Non-pigmented ciliary epithelial cell (primary cell): ENCODE measurements at places on chromosomes 3 and 15.

- DNase-seq, result no peak
Measured at GRCh38 chr15:68204776-68205557, at the start of gene CALML4. Gene CALML4, minus strand, starts transcription at chr15:68205332. Its CDS starts 85 bp downstream, at chr15:68205247.

DNA sequence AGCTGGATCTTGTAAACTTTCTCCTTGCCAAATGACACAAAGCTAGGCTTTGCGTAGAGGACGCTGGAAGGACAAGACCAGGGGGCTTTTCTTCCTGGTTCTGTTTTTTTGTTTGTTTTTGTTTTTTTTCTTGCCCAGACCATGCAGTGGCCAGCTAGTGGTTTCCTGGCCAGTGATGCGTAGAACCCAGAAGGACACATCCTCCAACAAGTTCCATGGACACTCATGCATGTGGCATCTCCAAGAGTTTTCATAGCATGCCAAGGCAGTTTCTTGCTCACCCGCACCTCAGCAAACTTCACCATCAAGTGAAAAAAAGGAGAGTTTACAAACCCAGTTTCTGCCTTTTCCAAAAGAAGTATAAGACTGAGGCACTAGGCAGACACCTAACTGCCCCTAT is 46.1 kb upstream of the TMCO5A start:
- no peak for DNase-seq

- DNase-seq, result no peak
Measured at GRCh38 chr3:46504789-46505188, 7.0 kb downstream of the RTP3 start.

GRCh38 chr3:133042778-133043177 is 4.6 kb downstream of the TMEM108 start:
- DNase-seq, result no peak

DNA sequence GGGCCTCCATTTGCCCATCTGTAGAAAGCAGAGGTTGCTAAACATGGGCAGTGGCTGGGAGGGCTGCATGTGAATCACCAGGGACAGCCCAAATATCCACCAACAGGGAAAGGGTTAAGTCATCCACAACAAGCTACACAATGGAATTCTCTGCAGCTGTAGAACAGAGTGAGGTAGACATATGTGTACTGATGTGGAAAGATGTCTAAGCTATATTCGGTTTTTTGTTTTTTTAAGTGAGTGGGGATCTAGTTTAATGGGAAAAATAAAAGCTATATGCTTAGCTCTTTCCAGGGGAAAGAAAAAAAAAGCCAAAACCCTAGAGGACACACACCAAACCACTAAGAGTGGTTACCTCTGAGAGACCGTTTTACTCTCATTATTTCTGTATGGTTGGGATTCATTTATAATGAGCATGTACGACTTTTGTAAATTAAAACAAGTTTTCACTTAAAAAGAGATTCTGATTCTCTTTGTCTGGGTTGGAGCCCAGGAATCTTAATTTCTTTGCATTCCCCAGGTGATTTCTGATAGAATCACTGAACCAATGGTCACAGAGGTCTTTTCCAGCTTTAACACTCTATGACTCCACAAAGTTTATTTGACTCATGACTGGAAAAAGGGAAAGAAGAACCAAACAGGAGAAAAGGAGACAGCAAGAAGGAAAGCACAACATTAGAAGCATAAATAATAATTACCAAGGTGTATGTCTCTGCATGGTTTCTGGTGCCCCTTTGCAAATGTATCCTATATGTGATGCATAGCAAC is 19.1 kb downstream of the CRABP1 start:
- DNase-seq, result no peak

DNA sequence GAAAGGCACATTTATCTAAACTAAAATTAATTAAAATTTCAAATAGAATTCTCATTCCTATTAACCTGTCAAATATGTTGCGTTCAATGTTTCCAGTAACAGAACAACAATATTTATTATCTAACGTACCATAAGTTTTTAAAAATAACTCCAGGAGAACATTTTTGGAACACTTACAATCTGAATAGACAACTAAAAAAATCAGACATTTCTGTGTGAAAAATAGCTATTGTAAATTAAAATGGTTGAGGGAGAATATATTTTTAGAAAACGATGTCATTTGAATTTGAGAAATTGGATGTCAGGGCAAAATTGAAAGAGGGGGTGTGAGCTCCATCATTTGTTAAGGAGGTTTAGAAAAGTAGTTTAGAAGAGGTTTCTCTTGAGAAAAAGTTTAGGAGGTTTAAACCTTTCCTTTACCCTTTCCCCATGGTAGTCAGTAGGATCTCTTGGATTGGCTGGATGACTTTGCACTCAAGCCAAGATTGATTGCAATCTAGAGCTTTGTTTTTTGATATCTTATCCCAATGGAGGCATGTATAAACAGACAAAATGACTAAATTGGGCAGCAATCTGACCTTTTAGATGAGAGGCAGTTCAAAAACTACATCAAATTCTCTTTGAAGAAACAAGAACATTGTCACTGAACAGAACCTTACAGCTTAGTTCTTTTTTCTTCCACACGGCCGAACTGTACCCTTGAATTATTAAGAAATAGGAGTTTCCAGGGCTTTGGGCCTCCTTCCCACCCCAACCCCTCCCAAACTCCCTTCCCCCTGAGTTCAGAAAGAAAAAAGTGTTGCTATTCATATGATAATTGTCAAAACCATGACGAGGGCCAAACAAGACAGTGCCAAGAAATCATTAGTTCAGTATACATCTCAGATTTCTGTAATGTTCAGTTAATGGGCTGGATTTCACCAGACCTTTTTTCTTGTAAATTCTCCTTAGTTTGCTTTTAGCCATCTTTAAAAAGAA is 79.7 kb upstream of the CDIN1 start:
- no peak for DNase-seq

DNA sequence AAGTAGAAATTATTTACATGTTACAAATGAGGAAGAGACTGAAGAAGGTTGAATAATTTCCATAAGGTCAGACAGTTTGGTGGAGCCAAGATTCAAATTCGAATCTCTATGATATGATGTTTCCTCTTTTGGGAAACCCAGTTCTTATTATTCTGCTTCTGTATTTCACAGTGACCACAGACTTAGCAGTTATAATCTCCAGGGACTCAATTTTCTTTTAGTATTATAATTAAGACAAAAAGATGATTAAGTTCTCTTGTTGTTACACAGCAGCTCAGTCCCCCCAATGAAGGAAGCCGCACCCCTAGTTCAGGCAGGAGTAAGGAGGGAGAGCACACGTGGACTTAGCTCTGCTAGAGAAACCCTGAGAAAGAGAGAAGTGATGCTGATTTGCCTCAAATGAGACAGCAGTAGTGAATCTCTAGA is 130.6 kb downstream of the CCNL1 start:
- DNase-seq, result no peak

- no peak for DNase-seq
Measured at GRCh38 chr3:73490453-73491286, 134.1 kb downstream of the PDZRN3 start.

DNA sequence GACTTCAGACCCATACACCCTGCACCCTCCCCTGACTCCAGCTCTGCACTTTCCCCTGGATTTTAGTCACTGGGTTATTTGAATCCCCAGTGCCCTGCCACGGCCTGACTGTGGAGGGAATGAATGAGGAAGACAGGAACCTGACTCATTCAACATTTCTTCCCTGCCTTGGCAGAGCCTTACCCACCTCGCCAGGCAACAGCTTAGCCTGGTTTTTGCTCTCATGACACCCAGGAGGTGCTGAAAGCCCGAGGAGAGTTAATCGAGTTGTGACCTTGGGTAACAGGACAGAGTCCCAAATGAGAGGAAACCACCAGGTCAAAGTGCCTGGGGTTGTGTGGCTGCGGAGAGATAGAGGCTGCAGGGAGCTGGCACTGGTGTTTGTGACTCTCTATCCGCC is 128.3 kb downstream of the SMAD6 start:
- DNase-seq, result no peak
